ENCODE measurements at places on chromosomes 7 and 10.
A peak's percentile ranks its signal among the peaks of the same experiment; 100 is the strongest.

DNA sequence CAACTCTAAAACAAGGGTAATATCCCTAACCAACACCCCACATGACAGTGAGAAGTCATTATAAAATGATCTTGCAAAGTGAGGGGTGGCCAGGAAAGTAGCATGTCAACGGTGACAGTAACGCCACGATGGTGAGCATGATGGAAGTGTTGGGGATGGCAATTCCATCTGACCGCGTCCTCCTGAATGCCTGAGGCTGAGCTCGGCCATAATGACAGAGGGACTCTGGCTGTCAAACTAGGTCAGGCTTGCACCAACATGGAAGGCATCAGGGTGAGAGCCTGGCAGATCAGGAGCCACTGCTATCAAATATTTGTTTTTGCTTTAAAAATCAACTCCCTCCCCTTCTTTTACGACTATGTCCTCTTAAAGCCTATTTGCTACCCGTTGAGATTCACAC, 55.7 kb upstream of the EFCAB10 start:
- DNase-seq: no peak

DNA sequence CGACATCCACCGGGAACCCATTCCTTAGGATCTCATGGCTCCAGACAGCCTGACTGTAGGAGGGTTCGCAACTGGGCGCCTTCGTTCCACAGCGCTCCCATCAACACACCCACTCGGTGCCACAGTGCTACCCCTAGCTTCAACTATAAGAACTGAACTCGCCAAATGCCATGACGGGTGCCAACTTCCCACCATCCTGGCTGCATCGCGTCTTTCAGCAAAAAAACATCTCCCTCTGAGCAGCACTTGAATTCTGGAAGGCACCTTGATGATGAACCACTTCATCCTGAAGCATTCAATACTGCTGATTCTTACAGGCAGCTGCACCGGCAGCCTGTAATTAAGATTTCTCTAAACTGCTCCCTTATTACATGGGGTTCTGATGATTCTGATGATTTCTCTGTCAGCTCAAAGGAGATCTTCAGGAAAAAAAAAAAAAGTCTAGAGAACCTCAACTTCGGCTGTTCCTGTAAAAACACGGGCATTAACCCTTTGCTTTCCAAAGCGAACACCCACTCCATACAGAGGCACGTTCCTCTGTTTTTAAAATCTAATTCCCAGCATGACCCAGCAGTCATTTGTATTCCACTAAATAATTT, 1.3 kb downstream of the CYTH3 start:
- DNase-seq: peak; percentile 73

GRCh38 chr10:8211631-8212030, 157.1 kb downstream of the GATA3 start:
- no peak for DNase-seq

DNA sequence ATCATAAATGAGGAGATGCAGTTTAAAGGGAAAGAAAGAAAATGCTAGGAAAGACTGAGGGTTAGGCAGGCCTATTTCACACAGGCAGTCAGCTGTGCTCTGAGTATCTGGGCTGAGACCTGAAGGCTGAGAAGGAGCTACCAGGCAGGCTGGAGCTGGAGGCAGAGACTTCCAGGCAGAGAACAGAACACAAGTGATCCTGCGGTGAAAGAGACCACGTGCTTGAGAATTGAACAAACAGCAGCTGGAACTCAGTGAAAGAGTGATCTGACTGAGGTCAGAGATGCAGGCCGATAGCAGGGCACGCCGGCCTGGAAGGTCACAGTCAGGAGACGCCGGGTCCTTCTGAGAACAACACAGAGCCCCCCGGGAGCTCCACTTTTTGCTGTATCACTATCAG, 147.8 kb downstream of the ADAM12 start:
- no peak for DNase-seq

- peak; percentile 46 for DNase-seq
Measured at GRCh38 chr10:132319853-132320653, 11.9 kb upstream of the LRRC27 start.

- no peak for DNase-seq
Measured at GRCh38 chr10:48605786-48606529, 1.1 kb upstream of the ARHGAP22 start.

DNA sequence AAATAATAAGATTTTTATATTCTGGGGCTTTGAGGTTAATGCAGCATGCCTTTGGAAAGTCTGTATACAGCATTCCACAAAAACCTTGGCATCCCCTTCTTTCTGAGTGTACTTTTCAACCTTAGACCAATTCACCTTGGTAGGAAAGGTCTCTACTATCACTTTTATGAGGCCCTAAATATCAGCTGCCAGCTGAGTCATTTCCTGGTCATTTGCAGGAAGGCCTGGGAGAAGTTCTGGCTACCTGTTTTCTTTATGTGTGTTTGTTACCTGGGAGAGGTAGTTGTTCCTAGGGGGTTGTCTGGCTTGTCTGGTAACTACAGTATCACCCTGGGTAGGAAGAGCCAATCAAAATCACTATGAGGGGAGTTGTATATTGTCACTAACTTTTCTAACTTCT, 4.1 kb downstream of the SPAM1 start:
- DNase-seq: no peak

- no peak for DNase-seq
Measured at GRCh38 chr10:120961795-120962755, 110.9 kb downstream of the WDR11 start.

- no peak for DNase-seq
Measured at GRCh38 chr10:131141645-131142516, 169.6 kb downstream of the TCERG1L start.

GRCh38 chr7:111390000-111390399, 172.3 kb downstream of the IMMP2L start:
- no peak for DNase-seq

DNA sequence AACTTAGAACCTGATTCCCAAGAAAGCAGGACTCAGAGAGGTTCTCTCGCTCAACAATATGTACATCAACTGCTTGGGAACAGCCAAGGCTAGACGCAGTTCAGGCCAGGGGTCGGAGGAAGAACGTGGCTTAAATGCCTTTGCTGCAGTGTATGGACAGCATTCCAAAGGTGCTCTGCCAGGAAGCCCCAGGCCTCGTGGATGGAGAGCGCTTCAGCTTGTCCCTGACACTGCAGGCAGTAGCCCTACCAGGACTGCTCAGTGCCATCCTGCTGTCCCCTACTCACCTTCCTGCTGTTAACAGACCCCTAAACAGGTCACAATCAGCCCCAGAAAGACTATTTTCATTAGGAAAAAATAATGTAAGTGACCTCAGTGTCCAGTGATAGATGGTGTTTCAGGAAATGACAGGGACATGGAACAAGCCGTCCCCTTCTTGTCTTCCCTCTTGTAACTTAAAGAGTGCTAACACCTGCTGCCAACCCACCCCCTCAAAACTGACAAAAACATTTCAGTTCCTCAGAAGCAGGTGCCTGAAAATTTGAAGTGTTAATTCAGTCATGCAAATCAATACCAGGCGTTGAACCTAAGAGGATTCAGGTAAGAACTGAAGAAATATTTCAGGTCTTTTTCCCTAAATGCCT, 16.5 kb downstream of the CREB3L2 start:
- peak; percentile 51 for DNase-seq

DNA sequence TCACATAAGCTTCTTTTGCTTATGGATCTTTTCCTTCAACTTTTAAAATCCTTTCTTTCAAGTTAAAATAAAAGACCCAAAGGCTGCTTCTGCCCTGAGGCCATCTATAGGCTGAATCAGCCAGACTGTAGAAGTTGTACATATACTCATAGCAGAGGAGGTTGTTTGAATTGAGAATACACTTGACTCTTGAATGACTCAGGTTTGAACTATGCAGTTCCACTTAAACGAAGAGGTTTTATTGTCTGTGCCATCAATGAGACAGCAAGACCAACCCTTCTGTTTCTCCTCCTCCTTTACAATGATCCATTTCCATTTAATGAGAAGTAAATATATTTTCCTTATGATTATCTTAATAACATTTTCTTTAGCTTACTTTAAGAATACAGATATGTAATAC, 5.8 kb downstream of the ZNF365 start:
- DNase-seq: peak; percentile 17
